ENCODE measurements at places on chromosomes 6 and 20.
A peak's percentile ranks its signal among the peaks of the same experiment; 100 is the strongest.

- DNase-seq = no peak
These were observed 235.8 kb downstream of the ALDH8A1 start for GRCh38 chr6:134714113-134714512.

DNA sequence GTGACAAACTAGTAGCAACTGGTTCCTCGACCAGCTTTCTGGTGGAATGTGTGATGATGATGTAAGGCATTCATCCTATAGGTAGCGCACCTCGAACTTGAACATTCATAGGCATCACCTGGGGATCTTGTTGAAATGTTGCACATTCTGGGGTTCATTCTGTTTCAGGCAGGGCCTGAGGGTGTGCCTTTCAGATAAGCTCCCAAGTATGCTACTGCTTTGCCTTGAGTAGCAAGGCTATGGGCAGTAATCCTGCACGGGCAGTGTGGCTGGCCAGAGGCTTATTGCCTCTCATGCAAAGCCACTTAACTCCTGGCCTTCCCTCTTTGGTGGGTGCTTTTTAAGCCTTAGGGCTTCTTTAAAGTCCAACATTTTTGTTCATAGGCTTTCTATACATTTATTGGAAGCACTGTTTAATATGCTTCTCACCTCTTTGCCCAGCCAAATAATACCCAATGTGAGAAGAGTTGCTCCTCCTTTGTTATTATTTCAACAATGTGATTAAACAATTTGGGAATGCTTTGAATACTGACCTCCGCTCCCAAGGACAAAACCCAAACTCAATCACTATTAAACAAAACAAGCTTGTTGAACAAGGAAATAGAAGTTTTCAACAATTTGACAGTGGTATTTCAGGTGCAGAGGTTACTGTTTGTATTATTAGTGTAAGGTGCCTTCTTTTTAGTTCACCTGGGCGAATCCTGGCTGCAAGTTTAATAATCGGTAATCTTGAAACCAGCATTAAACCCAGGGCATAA lies 57.5 kb downstream of the JARID2 start:
- DNase-seq = no peak

DNA sequence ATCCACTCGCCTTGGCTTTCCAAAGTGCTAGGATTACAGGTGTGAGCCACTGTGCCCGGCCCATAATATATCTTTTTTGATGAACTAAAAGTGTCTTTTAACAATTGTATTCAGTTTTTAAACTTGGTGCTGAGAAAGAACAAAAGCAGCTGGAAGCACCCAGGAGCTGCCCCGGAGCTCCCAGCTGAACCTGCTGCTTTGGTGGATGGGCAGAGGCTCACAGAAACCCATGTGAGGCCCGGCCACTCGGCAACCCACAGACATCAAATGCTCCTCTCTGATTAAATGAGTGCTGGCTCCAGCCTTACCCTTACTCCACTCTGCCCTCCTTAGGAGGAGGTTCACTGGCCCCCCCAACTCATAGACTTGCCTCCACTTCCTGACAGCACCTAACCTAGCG lies 59.4 kb upstream of the FRMD1 start:
- DNase-seq = no peak

DNA sequence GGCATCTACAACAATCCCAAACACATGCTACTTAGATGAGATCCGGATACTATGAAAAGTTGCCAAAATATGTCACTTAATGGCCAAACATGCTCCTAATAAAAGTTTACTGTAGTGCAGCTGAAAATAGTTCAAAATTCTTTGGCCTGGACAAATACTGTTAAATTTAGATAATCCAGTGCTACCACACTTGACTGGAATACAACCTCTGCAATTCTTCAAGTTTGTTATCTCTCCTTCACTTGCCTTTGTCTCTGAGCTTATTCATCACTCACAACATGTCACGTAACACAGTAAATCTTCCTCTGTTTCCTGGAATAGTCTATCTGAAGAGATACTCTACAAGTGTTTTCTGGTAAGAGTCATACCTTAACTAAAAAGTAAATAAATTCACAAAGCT lies 10.5 kb upstream of the PLN start:
- peak; percentile 40 for DNase-seq

DNA sequence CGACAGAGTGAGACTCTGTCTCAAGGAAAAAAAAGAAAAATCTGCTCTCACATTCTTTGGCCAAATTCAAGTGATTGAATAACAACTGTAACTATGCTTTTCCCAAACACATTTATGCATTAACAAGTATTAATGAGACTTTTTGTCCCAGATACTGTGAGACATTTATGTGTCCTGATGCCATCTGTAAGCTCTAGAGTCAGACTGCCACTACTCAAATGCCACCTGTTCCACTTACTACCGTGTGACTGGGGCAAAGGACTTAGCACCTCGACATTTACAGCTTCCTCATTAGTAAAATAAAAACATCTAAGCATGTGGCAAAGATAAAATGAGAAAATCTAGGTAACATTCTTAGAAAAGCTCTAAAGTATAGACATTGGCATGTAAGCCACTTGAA lies 178.1 kb upstream of the MARCKS start:
- DNase-seq = no peak

DNA sequence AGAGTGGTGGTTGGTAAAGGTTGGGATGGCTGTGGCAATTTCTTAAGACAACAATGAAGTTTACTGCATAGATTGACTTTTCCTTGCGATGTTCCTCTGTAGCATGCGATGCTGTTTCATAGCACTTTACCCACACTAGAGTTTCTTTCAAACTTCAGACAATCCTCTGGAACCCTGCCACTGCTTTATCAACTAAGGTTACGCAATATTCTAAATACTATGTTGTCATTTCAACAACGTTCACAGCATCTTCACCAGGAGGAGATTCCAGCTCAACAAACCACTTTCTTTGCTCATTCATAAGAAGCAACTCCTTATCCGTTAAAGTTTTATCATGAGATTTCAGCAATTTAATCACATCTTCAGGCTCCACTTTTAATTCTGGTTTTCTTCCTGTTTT lies 161.2 kb upstream of the NRSN1 start:
- DNase-seq = no peak

GRCh38 chr6:106658469-106658868 lies 29.1 kb downstream of the QRSL1 start:
- no peak for DNase-seq

All from GM03348 (cell line).